HT1080 (cell line): ENCODE measurements at places on chromosomes 4 and X. TPM values are rescaled to one million over a fixed set of nuclear protein-coding genes. Genes with fewer than 3 reads are reported as not detected.
A peak's percentile ranks its signal among the peaks of the same experiment; 100 is the strongest.

DNA sequence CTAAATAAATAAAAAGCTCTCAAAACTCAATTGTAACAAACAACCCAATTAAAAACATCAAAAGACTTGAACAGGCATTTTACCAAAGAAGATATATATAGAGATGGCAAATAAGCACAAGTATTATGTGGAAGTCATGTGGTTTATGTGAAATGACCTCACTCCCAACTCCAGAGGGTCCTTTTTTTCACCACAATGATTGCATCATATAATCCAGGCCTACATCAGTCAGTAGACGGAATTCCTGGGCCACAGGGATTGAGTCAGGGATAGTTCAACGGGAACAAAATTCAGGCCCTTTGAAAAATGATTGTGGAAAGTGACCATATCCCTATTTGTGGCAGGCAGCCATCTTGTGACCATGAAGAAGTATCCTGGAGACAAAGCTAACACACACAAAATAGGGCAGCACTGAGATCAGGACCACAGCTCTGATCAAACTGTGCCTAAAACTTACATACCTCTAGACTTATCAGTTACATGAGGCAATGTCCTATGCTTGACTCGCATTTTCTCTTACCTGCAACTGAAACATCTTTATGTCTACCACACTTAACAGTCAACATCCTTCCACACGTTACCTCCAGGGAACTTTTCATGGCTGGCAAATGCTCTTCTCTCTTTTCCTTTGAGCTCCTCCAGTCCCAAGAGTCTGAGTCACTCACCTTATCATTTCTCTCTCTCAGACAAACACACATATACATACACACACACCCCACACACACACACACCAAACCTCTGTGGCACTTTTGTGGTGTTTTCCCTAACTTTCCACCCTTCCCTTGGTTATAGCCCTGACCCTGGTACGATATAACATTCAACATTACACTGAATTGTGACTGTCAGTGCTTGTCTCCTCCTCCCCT is 113.5 kb downstream of the PHF8 start:
- peak; percentile 61 for DNase-seq

DNA sequence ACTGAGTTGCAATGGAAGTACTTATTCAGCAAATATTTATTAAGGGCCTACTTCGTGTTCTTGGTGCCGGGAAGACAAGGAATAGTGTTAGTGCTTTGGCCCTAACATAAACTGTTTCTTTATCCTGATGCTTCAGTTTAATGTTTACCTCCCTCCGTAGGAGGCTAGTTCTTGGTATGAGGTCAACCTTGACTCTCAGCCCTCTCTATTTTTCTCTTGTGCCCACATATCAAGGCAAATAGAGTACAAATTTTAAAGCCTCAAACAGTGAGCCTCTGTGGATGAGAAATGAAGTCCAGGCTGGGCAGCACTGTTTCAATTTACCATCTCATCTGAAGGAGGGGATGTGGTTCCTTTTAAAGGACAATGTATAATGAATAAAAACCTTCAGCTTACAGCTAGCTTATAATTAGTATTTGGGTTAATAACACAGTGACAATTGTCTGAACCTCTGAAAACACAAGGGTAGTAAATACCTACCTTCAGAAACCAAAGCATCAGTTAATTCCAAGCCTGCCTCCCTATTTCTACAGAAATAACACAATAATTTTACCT is 68.5 kb downstream of the SH3RF1 start:
- no peak for DNase-seq

GRCh38 chr4:138685316-138685715 is 330.3 kb upstream of the NOCT start:
- no peak for DNase-seq

GRCh38 chr4:23875317-23875716 is 14.5 kb downstream of the PPARGC1A start:
- DNase-seq, result no peak

DNA sequence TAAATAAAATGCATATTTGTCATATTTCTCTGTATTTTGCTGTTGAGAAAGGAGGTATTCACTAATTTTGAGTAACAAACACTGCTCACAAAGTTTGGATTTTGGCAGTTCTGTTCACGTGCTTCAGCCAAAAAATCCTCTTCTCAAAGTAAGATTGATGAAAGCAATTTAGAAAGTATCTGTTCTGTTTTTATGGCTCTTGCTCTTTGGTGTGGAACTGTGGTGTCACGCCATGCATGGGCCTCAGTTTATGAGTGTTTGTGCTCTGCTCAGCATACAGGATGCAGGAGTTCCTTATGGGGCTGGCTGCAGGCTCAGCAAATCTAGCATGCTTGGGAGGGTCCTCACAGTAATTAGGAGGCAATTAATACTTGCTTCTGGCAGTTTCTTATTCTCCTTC is 3.3 kb downstream of the HTT start:
- no peak for DNase-seq

GRCh38 chr4:40916218-40916555 is 166.4 kb downstream of the NSUN7 start:
- DNase-seq, result peak; percentile 65

DNA sequence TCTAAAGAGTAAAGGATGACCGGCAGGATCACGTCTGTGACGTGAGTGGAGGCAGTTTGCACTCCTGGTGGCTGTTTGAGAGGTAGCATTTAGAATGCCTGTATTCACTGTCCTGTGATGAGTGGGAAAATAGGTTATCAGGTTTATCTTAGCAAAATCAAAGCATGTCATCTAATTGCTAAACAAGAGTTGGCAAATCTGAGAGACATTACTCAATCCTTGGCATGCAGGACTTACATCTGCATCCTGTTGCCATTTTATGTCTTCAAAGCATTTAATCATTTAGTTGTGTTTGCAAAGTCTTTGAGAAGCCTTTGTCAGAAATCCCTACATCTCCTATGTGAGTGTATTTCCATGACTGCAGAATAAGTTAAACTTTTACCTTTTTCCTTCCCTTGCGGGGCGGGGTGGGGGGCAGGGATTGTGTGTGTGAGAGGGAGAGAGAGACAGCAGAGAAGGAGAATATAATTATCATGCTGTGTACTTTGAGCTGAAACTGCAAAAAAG is 41.4 kb upstream of the MSANTD1 start:
- no peak for DNase-seq

DNA sequence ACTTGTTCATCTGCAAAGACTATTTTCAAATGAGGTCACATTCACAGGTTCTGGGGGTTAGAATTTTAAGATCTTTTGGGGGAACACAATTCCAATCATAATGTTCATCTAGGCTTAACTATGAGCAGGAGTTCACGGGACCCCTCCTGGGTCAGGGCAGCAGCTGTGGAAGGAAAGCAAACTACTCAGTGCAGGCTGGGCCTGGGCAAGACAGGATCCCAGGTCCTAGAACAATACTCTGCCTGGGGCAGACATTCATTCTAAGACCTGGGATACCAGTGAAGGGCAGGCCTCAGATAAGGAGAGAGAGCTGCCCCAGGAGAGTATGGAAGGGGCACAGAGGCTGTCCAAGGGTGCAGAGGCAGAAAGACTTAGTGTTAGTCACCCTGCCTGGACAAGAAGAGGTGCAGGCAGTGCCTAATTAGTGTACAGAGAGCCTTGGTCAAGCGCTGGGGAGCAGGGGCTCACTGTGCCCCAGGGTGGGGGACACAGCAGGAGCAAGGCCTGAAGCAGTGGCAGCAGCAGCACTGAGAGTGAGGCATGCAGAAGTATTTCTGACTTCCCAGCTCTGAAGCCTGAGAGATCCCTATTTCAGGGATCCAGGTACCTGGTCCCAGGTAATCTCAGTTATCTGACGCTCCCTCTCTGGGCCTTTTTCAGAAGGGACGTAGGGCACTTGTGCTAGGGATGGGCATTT is 123.0 kb upstream of the MAMLD1 start:
- no peak for DNase-seq

GRCh38 chr4:26191353-26191752 is 129.5 kb upstream of the RBPJ start:
- peak; percentile 25 for DNase-seq

- DNase-seq, result peak; percentile 25
These were observed 12.7 kb downstream of the GUCY1A1 start for GRCh38 chr4:155679343-155679742.

GRCh38 chr4:41887821-41888686 is 47.2 kb upstream of the TMEM33 start:
- DNase-seq, result peak; percentile 32

DNA sequence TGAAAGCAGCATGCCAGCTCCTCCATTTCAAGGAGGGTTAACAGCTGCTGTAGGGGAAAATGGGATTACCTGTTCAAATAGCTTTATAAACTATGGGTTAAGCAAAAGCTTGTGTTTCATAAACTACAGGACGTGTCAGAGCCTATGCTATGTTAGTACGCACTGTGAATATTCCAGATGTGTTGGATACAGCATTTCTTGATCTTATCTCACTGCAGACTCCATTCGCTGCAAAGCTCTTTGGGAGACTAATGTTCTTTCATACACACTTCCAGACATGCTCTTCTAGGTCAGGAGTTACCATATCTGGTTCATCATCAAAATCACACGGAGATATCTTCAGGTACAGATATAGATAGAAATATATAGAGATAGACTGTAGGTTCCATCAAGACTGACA is 281.2 kb upstream of the FAM241A start:
- no peak for DNase-seq

DNA sequence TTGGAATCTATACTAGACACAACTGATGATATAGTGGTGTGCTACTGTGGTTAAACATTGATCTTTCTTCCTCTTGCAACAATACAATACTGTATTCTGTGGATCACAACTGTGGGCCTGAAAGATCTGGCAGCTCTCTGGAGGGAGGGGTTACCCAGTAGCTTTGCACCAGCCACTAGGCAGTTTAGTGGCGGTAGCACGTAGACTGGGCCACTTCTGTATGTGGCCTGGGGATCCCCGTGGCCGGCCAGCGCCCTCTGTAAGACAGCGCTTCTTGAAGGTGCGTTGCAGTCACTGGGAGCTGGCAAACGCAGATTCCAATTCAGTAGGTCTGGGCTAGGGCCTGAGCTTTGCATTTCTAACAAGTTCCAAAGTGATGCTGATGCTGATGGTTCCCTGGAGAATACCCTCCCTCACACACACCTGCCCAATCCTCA is 168.6 kb downstream of the MGST2 start:
- no peak for DNase-seq

DNA sequence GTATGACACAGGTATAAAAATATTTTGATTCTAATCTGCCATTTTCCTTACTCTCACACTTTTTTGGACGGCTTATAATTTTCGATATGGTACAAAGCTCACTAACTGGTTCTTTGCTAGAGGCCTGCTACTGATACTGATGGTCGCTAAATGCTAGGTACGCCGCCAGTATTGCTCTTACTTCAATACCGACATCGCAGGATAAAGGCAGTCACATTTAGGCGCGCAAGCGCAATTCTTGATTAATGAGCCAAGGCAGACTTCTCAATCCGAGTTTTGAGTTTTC is 557 bp upstream of the USP38 start:
- no peak for DNase-seq

GRCh38 chrX:91434351-91435168 is at the start of gene PABPC5:
Gene PABPC5 (plus strand): TSS chrX:91434839. CDS start chrX:91435578, 739 bp downstream.
- DNase-seq, result peak; percentile 5

GRCh38 chrX:1355131-1356046 is 18.8 kb downstream of the IL3RA start:
- DNase-seq, result no peak

GRCh38 chr4:145034727-145035211 is 63.2 kb downstream of the ANAPC10 start:
- peak; percentile 65 for DNase-seq

DNA sequence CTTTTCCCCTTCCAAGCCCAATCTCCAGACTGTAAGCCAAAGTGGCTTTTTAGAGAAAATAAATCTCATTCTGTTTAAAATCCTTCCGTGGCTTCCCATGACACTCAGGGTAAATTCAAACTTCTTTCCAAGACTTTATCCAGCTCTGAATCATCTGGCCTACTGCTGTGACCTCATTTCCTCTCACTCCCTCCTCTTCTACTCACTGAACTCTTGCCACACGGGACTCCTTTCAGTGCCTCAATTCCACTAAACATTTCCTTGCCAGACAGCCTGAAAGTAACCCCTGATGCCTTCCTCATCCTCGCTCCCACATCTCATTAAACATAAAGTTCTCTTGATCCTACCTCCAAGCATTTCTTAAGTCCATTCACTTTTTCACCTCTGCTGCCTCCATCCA is 27.8 kb upstream of the RNF128 start:
- peak; percentile 55 for DNase-seq

- DNase-seq, result no peak
These were observed 17.0 kb upstream of the WWC2 start for GRCh38 chr4:183082053-183082452.

DNA sequence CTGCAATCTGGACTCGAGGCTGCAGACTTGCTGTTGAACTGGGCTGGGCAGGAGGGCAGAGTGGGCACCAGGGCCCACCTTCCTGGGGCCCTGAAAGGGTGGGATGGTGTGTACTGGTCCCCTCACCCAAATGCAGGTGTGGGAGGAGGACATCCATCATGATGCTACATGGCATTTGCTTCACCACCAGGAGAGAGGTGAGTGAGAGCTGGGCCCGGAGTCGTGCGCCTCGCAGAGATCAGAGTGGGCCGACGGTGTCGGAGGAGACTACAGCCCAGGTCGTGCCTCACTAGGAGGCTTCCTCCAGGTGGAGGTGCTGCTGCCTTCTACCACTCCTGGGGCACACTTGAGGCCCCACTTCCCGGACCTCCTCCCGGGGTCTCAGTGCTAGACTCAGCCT is 50.3 kb downstream of the SCML1 start:
- no peak for DNase-seq

GRCh38 chr4:147461161-147461560 is 19.7 kb upstream of the EDNRA start:
- peak; percentile 85 for DNase-seq

DNA sequence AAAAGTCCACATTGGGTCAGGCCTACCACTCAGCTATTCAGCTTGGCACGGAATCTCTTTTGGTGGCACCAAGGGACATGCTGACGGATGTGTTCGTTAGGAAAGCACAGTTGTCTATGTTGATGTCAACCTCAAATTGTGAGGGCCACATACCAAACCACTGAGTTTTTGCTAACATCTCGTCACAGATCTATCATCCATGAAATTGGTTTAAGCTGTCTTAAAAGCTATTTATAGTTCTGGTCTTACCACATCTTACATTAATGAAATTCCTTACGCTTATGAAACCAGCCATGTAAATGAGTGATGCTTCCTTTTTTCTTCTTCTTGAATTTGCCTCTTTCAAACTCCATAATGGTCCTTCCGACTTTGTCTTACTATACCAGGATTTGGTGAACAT is 101.5 kb downstream of the MGST2 start:
- no peak for DNase-seq

The GPRIN3 gene
- 0.30 and 0.40 TPM in 2 replicates for total RNA-seq

The CDK16 gene
- 80.3 and 91.8 TPM in 2 replicates for total RNA-seq

The JAKMIP1 gene
- 0.03 TPM in 1 of 2 replicates, not detected in the other for total RNA-seq

The ZNF827 gene
- total RNA-seq, result 5.8 and 6.7 TPM in 2 replicates

The WDR45 gene
- total RNA-seq, result 40.7 and 45.2 TPM in 2 replicates

The FGF2 gene
- 16.7 and 16.8 TPM in 2 replicates for total RNA-seq

The VSIG1 gene
- not detected in 2 replicates for total RNA-seq

The MAGEA1 gene
- total RNA-seq, result 14.1 and 15.2 TPM in 2 replicates

The AREG gene
- 1.4 and 1.9 TPM in 2 replicates for total RNA-seq

The PAGE5 gene
- 254 and 341 TPM in 2 replicates for total RNA-seq

The EDNRA gene
- total RNA-seq, result 14.9 and 15.0 TPM in 2 replicates

The TRIM61 gene
- total RNA-seq, result 2.4 and 3.9 TPM in 2 replicates

The CCNA2 gene
- total RNA-seq, result 175 and 190 TPM in 2 replicates

The AVPR2 gene
- not detected in 2 replicates for total RNA-seq
